Hair follicle dermal papilla cell (primary cell): ENCODE measurements at places on chromosomes 1 and 21. TPM values are rescaled to one million over a fixed set of nuclear protein-coding genes. Genes with fewer than 3 reads are reported as not detected.

Gene OR2T33
- total RNA-seq = not detected in 2 replicates

Gene TNFRSF9
- total RNA-seq = not detected in 2 replicates

Gene SPATA21
- total RNA-seq = not detected in 2 replicates

Gene LINGO4
- total RNA-seq = not detected in 2 replicates

Gene DMBX1
- not detected in 2 replicates for total RNA-seq

Gene DCST2
- not detected in 2 replicates for total RNA-seq

Gene ERG
- total RNA-seq = not detected in 2 replicates

Gene HYI
- total RNA-seq = 22.2 and 34.0 TPM in 2 replicates

Gene NKAIN1
- total RNA-seq = 0.24 TPM in 1 of 2 replicates, not detected in the other

Gene CYP4A11
- total RNA-seq = not detected in 2 replicates

Gene TRIM46
- 7.4 and 7.8 TPM in 2 replicates for total RNA-seq

Gene CELA3A
- not detected in 2 replicates for total RNA-seq

Gene GBP7
- not detected in 2 replicates for total RNA-seq

Gene GBP6
- 0.16 TPM in 1 of 2 replicates, not detected in the other for total RNA-seq

Gene ATP1A2
- not detected in 2 replicates for total RNA-seq

Gene FLG2
- total RNA-seq = not detected in 2 replicates

Gene CGN
- total RNA-seq = 0.12 TPM in 1 of 2 replicates, not detected in the other

Gene NRIP1
- total RNA-seq = 21.7 and 25.8 TPM in 2 replicates

Gene MAP3K21
- total RNA-seq = 0.36 and 0.49 TPM in 2 replicates

Gene CELA2B
- not detected in 2 replicates for total RNA-seq

Gene EPS8L3
- not detected in 2 replicates for total RNA-seq

Gene PTGER3
- 6.5 and 14.8 TPM in 2 replicates for total RNA-seq
